ENCODE measurements at places on chromosomes 4 and X.

DNA sequence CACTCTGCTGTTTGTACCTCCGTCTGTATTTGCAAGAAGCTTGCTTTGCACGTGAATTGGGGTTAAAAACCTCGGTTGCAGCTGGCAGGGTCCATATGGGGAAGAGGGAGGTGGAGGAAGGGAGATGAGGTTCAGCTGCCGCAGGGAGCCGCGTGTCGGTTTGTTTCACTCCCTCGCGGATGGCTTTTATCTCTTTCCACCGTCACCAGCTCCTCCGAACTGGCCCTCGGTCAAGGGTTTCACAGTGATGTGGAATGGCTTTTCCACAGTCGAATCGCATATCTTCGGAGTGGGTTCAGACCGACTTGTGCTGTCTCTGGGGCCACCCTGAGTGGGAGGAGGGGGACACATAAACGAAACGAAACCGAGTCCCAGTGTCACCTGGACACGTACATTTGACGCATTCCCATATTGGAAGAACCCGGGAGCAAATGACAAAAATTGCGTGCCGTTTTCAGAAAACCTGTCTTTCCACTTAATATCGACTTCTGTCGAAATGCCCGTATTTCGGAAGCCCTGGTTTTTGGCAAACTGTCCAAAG, 929 bp downstream of the ZBTB33 start:
- DNase-seq = peak; percentile 25

DNA sequence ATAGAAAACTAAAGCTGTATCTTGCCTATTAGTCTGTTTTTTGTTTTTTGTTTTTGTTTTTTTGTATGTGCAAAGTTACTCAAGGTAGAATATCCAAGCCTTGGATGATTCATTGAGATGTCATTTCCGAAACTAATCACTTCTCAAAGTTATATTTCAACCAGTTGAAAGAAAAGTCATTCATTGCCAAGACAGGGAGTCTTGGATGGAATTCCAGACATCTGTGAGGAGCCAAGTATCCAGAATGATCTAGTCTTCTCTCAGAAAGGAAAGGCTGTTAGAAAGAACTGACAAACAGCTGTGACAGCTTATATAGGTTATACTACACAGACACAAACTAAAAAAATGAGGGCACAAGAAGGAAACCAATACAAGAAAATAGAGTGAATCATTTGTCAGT, 141.1 kb upstream of the NDST3 start:
- no peak for DNase-seq

- no peak for DNase-seq
These were observed 18.8 kb upstream of the VSIG1 start for GRCh38 chrX:108025954-108026600.

GRCh38 chr4:151541389-151542071, 132.6 kb downstream of the FHIP1A start:
- peak; percentile 67 for DNase-seq

DNA sequence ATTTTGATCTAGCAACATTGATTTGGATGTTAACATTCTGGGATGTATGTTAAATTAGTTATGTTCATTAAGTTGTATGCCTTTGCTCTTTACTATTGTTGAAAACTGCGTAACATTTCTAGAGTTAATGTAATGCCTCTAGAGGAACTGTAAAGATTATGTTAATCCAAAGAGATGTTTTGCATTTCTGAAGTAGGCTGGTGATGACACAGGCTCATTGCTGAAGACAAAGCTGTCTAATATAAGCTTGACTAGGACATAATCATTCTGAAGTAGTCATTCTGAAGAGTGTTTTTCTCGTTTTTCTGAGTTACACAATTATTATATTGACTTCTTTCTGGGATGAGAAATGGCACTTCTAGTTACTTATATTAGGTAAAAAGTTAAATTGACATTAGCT, 72.9 kb downstream of the LRP2BP start:
- DNase-seq = no peak

- DNase-seq = no peak
These were observed 144.6 kb upstream of the MAP3K15 start for GRCh38 chrX:19659929-19660328.

GRCh38 chr4:40957281-40957680, 207.5 kb downstream of the NSUN7 start:
- no peak for DNase-seq

DNA sequence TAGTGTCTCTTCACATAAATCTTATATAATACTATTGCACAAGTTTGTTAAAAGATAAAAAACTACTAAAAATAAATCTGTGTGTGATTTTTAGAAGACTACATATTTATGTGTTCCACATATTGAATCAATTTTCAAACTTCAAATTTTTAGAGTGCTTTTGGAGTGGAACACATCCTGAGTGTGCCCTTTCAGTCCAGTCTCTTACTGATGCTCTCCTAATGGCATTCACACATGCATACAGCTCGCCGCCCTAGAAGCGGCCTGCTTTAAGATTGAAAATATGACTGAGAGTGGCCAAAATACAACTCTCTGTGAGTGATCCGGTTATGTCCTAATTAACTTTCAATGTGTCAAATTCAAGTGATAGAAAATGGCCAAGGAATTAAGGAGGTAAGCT, 628.8 kb downstream of the ANKRD50 start:
- no peak for DNase-seq

DNA sequence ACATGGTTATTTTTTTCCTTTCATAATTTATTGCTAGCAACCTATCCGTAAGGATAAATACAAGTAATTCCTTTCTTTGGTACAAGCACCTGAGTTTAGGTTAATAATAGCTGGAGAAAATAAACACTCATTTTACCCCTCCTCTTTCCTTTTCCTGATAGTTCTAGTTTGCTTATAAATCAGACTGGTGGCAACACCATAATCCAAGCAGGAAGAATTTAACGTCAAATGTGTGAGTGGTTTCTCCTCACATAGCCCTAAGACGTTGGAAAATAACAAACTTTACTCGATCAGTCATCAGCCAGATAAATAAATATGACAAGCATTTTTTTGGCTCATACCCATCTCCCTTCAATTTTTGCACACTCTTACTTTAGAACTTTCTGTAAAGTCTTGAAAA, 190.3 kb upstream of the FAM241A start:
- DNase-seq = no peak

DNA sequence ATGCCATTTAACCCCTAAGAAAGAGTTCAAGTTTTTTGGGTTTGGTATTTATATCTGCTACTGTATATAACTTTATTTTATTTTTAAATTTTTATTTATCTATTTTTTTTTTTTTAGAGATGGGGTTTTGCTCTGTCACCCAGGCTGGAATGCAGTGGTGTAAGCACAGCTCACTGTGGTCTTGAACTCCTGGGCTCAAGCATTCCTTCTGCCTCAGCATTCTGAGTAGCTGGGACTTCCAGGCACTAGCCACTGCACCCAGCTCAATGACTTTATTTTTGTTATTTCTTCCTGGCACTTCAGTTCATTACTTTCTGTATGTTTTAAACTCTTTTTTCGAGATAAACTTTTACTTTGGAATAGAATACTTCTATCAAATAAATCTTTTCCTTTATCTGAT, 42.4 kb upstream of the PGAM4 start:
- peak; percentile 17 for DNase-seq

DNA sequence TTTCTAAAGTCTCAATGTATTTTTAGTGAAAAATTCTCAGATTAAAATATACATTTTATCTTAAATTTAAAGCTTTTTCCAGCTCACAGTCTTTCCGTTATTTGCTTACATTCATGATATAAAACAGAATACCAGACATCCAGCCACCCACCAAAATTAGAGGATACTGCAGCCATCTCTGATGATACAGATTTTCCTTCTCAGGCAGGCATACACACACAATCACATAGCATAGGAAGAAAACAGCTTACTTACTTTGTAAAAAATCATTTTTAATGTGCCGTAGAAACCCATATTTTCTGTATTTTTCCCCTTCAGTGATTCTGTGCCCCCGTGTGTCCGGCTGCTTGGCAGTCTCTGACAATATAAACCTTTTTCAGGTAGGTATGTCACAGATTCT, 183.7 kb downstream of the FBXW7 start:
- DNase-seq = no peak

DNA sequence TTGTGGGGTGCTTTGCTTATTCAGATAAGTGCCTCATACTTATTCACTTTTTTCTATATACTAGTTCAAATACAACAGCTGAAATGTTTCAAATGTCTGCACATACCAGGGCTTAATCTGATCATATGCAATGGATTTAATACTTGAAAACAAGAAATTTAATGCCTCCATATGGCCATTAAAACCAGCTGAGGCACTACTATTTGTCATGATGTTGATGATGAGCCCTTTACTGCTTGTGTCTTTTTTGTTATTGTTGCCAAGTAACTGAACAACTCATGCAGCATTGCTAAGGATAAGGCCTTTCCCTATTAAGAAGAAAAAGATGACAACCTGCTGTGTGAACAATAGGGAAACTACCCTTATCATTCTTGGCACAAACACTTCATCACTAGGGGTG, 52.5 kb downstream of the MAGEB10 start:
- DNase-seq = no peak

- DNase-seq = no peak
These were observed 124.4 kb upstream of the PCDH18 start for GRCh38 chr4:137656661-137657060.

GRCh38 chr4:129532573-129532972, 436.6 kb downstream of the C4orf33 start:
- DNase-seq = no peak

DNA sequence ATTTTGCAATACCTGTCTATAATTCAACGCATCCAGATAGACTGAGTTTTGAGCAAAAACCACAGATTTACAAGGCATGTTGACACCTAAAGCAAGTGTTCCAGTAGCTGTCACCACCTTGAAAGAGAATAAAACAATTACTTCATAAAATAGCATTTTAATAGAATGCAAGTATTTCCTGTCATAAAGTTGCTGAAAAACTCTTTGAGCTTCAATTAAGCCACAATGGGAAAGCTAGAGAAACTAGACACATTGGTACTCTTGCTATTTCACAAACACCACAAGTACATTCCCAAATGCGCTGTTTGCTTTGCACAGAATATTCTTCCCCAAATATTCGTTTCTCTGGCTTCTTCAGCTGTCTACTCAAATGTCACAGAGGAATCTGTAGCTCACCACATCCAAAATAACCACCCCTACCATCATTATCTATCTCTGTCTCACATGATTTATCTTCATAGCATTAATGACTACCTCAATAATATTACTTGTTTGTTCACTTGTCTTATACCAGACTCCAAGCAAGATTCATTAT, 70.3 kb downstream of the DDX60 start:
- peak; percentile 7 for DNase-seq

GRCh38 chr4:153495480-153496193, 29.5 kb downstream of the TMEM131L start:
- DNase-seq = no peak

- DNase-seq = no peak
These were observed 243.1 kb upstream of the GPC4 start for GRCh38 chrX:133658293-133658911.

DNA sequence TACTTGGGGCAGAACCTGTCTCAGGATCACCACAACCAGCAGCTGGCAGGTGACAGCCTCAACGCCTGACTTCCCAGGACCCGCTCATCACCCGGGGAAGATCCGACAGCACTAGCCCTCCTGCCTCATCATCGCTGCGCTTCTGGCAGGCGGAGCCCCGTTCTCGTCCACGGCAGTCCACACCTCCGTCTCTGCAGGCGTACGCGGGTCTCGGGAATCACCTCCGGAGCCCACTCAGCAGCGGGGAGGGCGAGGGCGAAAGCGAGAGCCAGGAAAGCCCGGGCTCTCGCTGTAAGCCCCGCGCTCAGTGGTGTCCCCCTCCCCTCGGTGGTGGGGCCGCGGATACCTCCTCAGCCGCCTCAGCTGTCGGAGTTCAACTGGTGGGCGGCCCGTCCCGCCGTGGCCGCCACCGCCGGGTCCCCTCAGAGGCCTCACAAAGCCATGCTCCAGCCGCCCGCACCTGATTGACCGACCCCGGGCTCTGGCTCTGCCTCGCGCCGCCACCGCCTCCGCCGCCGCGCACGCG, 518 bp upstream of the CNKSR2 start:
- DNase-seq = no peak

GRCh38 chr4:103915224-103915869, 195.6 kb upstream of the TACR3 start:
- peak; percentile 1 for DNase-seq

DNA sequence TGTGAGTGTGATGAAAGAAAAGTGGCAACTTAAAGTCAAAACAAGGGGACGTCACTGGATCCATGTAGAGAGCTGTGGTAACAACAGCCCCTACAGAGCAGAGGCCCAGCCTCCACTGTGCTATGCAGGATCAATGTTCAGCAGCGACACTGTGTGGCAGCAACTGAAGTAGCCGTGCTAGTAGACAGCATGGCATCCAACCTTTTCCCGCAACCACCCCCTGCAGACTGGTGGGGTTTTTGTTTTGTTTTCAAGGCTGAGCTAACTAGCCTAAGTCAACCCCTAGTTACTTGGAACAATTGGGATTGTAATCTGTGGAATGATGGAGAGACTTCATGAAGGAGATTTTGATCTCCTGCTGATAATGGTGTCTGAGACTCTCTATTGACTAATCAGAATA, 44.4 kb upstream of the PPARGC1A start:
- no peak for DNase-seq

Measured in fibroblast of lung (primary cell).